ENCODE measurements at places on chromosomes 6 and 20.

DNA sequence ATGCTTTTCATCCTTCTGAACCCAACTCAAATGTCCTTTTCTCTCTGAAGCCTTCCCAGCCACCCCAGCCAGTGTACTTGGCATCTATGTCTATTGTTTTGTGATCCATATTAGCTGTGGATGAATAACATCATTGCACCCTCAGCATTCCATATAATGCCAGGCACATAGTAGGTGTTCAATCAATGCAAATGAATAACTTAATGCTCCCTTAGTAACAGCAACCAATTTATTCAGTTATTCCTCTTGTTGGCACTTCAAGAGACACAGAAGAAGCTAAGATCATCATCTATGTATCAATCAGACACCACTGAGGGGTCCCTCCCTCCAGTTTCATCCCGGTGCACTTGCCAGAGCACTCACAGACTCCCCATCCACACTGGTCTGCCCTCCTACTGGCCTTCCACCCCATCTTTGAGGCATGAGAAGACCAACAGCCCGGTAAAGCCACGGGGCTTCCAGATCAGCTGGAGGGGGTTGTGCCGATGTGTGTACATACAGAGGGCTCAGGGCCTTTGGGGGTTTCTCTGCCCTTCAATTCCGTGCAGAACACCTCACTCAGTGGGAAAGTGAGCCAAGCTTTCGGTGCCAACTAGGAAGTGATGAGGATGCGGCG is 2.4 kb upstream of the TAF8 start:
- DNase-seq, result no peak

DNA sequence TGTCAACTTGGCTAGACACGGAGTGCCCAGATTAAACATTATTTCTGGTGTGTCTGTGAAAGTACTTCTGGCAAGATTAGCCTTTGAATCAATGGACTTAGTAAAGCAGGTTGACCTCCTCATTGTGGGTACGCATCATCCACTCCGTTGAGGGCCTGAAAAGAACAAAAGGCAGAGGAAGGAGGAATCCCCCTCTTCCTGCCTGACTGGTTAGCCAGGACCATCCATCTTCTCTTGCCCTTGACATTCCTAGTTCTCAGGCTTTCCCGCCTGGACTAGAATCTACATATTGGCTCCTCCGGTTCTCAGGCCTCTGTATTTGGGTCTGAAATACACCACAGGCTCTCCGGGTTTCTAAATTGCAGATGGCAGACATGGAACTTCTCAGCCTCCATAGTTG is 74.0 kb upstream of the POPDC3 start:
- DNase-seq, result no peak

DNA sequence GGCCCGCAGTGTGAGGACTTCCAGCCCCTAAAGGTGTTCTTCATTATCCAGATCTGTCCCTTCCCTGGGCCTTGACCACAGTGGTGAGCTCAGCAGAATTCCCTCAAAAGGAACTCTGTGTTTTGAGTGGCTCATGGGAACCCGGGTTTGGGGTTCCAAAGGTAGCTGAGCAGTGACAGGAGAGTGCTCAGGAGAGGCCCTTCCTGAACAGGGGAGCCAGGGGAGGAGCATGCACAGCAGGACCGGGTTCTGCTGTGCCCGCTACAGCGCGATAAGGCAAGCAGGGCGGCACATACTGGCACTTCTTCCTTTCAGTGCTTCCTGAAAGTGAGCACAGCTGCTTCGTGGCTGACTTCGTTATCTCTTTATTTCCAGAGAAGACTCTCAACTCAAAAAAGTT is 88.3 kb downstream of the SSR1 start:
- DNase-seq, result no peak

DNA sequence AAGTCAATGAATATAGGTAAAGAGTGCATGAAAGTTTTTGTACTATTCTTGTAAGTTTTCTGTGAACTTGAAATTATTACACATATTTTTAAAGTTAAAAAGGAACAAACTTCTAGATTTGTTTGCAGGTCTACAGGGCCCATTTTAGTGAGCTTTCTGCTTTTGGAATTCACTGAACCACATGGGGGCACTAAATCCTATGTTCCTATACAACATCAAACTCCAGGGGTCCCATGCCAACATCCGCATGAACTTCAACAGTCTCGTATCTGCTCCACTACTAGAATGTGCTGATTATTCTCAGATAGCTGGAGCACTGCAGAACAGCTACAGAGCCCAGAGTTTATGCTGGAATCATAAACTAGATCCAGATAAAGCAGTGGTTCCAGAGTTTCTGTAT is 347.9 kb upstream of the SPTLC3 start:
- no peak for DNase-seq

- no peak for DNase-seq
Observed at GRCh38 chr20:54980103-54980960, 504.9 kb downstream of the DOK5 start.

- no peak for DNase-seq
Observed at GRCh38 chr6:105318660-105319059, 84.2 kb downstream of the PREP start.

Data from hematopoietic multipotent progenitor cell (in vitro differentiated cells).